Pancreas (tissue), 10 donors: ENCODE measurements at places on chromosomes 5 and 9. TPM values are rescaled to one million over a fixed set of nuclear protein-coding genes. Genes with fewer than 3 reads are reported as not detected.

SLC36A3 gene
- polyA plus RNA-seq: not detected

TMEM171 gene
- polyA plus RNA-seq: 0.16 TPM

- no peak for DNase-seq
- no peak overlapping the region for H3K4me3 ChIP-seq
- no peaks in the 10 kb centered on the region for H3K27me3 ChIP-seq
Observed at GRCh38 chr9:23542438-23542837, 283.6 kb downstream of the ELAVL2 start.

DNA sequence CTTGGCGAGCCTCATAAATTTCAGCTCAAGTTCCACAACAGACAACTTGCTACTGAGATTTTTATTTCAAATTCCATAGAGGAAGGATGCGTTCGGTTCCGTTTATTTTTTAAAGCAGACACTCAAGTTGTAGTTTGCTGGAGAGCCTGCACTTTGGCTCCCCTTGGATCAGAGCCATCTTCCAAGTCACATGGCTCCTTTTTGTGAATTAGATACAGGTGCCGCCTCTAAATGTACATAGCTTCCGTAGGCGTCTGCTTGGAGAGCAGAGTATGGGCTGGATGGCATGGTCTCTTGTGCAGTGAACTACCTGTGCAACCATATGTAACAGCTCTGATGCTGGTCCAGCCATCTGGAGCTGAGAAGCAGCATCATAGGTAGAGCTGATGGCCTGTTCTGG, 73.9 kb upstream of the WWC1 start:
- no peaks in the 10 kb centered on the region for H3K4me1 ChIP-seq
- no peak overlapping the region for H3K4me3 ChIP-seq
- H3K36me3 ChIP-seq: no peaks in the 10 kb centered on the region
- no peak for DNase-seq

DNA sequence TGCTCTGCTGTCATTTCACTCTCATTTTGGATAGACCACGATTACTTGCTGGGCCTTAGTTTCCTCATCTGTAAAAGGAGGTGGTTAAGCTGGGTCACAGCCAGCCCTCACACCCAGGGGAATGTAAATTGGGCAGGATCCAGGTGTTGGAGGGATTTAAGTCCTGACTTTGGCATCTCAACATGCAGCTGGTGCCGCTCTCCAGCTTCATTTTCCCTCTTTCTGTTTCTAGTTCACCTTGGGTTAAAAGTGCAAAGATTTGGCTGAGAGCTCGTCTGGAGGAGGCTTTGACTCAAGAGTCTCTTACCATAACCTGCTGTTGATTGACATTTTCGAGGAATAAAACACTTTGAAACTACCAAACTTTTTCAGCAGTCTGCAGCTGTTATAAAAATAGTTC, 144.3 kb upstream of the DHFR start:
- no peak overlapping the region for H3K27ac ChIP-seq
- H3K4me1 ChIP-seq: peaks cover 5% of the 10 kb centered on the region
- DNase-seq: no peak
- H3K4me3 ChIP-seq: no peak overlapping the region
- H3K36me3 ChIP-seq: no peaks in the 10 kb centered on the region

- no peak for DNase-seq
- no peaks in the 10 kb centered on the region for H3K4me1 ChIP-seq
- H3K36me3 ChIP-seq: no peaks in the 10 kb centered on the region
- H3K4me3 ChIP-seq: no peak overlapping the region
- no peak overlapping the region for H3K27ac ChIP-seq
Observed at GRCh38 chr9:96453625-96454024, 3.7 kb downstream of the HABP4 start.

DNA sequence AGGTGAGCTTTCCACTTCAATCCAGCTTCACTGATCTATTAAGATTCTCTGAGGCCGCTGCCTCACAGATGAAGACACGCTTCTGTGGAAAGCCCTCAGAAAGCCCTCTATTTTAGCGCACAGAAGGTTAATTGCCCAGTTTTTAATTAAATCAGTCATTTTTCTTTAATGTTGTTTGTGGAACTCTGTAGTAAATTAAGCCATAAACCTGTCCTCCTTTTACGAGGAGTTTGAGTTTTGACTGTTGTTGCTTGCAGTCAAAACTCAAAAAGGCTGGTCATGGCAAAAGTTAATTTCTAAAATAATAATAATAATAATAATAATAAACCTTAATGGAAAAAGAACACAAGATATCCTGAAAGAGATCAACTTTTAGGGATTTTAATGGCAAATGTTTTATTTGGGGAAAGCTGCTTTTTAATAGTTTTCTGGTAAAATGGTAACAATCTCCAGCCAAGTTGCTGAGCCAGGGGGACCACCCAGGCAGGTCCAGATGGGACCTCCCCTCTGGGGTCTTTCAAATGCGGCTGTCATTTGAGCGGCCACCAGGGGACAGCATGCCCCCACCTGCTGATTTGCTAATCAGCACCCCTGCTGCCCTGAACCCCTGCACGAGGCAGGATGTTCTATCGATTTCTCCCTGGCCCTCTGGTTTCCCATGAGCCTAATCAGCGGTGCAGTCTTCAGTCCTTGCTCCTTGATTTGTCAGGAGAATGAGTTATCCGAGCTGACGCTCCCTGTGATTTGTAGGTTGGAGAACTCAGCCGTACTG, 247.2 kb downstream of the FSTL4 start:
- no peak overlapping the region for H3K4me3 ChIP-seq
- no peak for DNase-seq
- H3K4me1 ChIP-seq: no peaks in the 10 kb centered on the region
- H3K36me3 ChIP-seq: no peaks in the 10 kb centered on the region
